ENCODE measurements at places on chromosomes 2 and 18. TPM values are rescaled to one million over a fixed set of nuclear protein-coding genes. Genes with fewer than 3 reads are reported as not detected.

REG3A gene
- not detected for polyA plus RNA-seq

LRRTM1 gene
- not detected for polyA plus RNA-seq

- DNase-seq, result no peak
These were observed 22.0 kb downstream of the AP1S3 start for GRCh38 chr2:223815186-223815883.

PAIP2B gene
- 2.0 TPM for polyA plus RNA-seq

DNA sequence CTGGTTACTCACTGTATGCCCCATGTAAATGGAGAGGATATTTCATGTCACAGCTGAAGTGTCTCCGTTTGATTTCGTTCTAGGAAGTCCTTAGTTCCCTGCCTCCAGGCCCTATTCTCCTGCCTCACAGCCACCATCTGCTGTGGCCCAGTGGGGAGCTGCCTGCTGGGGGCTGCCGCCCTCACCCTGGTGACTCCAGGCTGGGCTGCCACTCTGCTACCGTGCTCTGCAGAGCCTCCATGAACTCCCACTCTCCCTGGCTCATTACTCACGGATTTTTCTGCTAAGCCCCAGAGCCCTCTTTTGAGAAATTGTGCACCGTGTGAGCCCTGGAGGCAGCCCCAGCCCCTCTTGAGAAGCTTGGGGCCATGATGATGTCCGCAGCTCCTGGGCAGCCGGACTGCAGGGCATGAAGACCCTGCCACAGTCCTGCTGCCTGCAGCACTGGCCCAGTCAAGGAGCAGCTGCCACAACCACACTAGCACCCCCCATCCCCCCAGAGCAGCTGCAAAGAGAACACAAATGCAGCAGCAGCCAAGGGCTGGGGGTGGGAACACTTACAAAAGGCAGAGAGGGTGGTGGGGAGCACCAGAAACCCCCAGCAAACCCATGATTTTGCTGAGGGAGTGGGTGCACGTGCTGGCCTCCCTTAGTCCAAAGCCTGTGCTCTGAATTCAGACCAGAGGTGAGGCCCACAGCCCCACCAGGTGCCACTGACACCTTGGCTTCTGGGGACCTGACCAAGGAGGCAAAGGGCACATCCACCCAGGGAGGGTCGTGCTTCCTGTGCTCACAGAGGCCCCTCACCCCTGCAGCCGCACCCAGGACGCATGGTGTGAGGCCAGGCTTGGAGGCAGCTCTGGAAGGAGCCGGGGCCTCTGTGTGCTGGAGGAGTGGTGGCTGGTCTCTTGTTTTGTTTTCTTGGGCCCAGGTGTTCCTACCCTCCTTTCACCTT is 270.2 kb upstream of the RAB6C start:
- no peak for DNase-seq

NT5DC4 gene
- not detected for polyA plus RNA-seq

DNA sequence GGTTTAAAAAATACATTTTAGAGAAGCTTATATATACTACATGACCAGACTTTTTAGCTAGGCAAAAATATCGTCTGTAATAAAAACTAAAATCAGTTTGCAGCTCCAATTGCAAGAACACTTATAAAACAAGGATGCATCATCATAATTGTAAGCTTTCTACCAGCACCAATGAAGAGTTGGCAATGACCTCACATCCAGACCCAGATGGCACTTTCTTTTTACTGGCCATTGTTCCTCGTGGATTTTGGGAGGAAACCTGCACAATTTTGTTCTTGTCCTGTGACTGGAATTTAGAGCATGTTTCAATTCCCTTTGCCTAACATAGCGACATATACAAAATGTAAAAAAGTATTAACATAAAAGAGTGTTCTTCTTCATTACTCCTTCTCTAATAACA is 174.3 kb downstream of the ZNF521 start:
- DNase-seq, result no peak

DNA sequence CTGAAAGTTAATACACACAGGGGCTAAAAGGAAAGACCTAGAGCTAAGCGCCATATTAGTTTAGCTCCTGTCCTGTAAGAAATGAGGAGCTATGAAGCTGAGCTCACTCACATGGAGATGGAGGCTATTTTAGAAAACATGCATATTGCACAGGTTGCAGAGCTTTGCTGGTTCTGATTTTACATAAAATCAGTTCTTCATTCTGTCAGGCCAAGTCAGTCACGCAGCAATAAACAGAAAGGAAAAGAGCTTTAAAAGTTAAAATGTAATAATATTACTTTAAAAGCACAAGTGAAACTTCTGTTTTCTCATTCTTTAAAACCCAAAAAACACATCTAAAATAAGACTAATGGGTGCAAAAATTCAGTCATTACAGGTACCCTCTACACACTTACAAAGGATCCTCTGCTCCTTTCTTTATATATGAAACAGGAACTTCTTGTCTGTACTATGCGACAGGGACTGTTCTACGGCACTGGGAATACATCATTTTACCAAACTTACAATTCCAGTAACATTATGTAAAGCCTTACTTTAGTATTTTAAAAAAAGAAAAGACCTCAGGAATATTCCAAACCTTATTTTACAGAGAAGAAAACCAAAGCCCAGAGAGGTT is 113.8 kb downstream of the THADA start:
- no peak for DNase-seq

- DNase-seq, result no peak
These were observed 27.4 kb downstream of the APCDD1 start for GRCh38 chr18:10481831-10482230.

GRCh38 chr18:62881509-62882016 is 166.2 kb downstream of the PHLPP1 start:
- no peak for DNase-seq

- DNase-seq, result no peak
These were observed 10.8 kb upstream of the LYPD6B start for GRCh38 chr2:149027590-149028250.

GRCh38 chr2:85088921-85089320 is 44.3 kb upstream of the TCF7L1 start:
- DNase-seq, result no peak

Data from naive thymus-derived CD4-positive, alpha-beta T cell (primary cell).